ENCODE measurements at places on chromosomes 13 and 19. TPM values are rescaled to one million over a fixed set of nuclear protein-coding genes. Genes with fewer than 3 reads are reported as not detected.

Gene SMIM44
- total RNA-seq = 2.1 TPM

Gene STK24
- total RNA-seq = 86.3 TPM

Gene SCN1B
- total RNA-seq = 2.7 TPM

Gene KLHL1
- not detected for total RNA-seq

Gene VN1R4
- total RNA-seq = not detected

Gene ZNF331
- total RNA-seq = 4.0 TPM

Gene PRR12
- total RNA-seq = 0.87 TPM

Gene ONECUT3
- total RNA-seq = not detected

Gene P2RY11
- 10.2 TPM for total RNA-seq

Gene EFNA2
- total RNA-seq = 0.10 TPM

DNA sequence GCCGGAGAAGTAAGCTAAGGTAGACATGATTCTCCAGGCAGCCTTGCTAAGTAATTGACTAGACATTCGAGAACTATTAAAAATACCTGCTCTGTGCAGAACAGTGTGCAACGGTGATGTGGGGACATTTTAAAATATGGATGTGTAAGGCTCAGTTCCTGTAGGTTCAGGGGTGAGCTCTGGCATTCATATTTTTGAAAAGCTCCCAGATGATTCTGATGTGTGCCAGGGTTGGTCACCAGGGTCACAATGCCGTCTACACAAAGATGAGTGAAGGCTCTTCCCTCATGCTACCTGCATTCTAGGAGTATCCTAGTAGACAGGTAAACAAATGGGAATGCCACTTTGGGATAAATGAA lies 702 bp upstream of the EPSTI1 start:
- DNase-seq = no peak

- DNase-seq = peak; percentile 99
Measured at GRCh38 chr13:79485014-79485811, 4.3 kb downstream of the NDFIP2 start.

GRCh38 chr13:71861769-71862458 lies 5.1 kb downstream of the DACH1 start:
- DNase-seq = no peak

GRCh38 chr13:29195456-29195855 lies 375.3 kb downstream of the MTUS2 start:
- DNase-seq = no peak

DNA sequence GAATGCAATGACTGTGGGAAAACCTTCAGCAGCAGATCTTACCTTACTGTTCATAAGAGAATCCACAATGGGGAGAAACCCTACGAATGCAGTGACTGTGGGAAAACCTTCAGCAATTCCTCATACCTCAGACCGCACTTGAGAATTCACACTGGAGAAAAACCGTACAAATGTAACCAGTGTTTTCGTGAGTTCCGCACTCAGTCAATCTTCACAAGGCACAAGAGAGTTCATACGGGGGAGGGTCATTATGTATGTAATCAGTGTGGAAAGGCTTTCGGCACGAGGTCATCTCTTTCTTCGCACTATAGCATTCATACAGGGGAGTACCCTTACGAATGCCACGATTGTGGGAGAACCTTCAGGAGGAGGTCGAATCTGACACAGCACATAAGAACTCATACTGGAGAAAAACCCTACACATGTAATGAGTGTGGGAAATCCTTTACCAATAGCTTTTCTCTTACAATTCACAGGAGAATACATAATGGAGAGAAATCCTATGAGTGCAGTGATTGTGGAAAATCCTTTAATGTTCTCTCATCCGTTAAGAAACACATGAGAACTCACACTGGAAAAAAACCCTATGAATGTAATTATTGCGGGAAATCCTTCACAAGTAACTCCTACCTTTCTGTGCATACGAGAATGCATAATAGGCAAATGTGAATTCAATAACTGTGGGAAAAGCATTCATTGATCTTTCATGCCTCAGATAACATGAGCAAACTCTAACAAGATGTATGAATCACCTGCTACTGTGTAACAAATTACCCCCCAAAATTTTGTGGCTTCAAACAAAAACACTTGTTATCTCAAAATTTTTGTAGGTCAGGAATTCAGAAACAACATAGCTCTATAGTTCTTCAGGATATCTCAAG lies 13.8 kb downstream of the ZNF557 start:
- peak; percentile 33 for DNase-seq

- no peak for DNase-seq
Measured at GRCh38 chr13:76522083-76522755, 364.0 kb downstream of the KCTD12 start.

DNA sequence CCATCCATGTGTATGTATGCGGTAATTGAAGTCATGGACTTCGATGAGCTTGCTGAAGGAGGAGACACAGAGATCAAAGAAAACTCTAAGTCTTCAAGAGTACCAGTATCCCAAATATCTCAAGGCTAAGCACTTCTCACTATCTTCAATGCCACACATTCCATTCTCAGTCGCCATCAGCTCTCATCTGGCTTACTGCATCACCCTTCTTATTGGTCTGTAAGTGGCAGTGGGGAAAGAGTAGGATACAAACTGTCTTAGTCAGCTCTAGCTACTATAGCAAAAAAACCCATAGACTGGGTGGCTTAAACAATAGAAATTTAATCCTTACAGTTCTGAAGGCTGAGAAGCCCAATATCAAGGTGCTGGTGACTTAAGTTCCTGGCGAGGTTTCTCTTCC lies 218.7 kb downstream of the POSTN start:
- no peak for DNase-seq

DNA sequence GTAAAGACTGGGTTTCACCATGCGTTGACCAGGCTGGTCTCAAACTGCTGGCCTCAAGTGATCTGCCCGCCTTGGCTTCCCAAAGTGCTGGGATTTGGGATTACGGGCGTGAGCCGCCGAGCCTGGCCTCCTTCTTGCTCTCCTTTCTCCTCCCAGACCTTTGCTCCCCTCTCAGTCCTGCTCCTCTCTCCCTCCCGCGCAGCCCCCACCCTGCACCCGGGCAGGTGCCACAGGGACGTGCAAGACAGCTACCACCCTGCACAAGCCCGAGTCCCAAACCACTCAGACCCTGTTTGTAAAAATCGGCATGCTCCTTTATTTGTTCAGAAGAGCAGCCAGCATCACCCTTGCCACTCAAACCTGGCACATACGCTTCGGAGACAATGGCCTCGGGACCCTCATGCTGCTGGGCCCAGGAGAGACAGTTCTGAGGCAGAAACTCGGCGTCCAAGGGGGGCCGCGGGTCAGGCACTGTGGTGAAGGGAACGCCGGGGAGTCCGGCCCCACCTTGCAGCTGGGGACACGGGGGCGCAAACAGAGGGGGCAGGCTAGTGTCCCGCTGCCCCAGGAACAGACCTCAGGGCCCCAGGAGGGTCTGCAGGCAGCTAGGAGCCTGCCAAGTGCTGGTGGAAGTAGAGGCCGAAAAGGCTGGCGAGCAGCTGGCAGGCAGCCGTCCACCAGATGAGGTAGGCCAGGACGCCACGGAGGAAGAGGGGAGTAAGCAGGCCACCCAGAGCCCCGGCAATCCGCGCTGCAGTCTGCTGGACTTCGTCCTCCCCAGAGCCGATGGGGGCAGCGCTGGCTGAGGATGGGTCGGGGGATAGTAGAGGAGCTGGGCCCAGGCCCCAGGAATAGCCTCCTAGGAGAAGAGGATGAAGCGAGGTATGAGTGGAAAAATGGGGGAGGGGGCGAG lies 18.7 kb downstream of the TMEM161A start:
- no peak for DNase-seq

DNA sequence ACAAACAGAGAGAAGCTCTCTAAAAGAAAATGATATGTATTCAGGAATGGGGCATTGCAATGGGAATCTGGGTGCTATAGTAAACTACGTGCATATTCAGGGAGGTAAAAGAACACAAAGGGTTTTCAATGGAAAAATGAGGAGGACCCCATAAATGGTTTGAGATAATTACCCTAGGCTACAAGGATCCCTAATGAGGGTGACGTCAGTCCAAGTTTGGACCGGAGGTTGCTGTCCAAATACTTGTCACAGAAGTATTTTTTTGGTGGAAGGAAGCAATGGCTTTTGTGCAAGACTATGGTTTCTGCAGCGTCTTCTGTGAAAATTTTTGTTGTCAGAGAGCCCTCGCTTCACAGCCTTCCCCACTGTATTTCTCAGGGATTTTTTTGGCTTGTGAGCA lies 995 bp upstream of the CEACAM18 start:
- no peak for DNase-seq

DNA sequence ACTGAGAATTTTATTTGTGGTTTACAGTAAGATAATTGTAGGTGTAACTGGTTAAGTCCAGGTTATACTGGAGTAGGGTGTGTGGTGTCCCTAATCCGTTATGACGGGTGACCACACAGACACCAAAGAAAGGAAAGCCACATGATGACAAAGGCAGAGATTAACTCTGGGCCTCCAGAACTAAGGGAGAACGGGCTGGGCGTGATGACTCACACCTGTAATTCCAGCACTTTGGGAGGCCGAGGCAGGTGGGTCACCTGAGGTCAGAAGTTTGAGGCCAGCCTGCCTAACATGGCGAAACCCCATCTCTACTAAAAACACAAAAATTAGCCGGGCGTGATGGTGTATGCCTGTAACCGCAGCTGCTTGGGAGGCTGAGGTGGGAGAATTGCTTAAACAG lies 10.2 kb upstream of the FUT2 start:
- DNase-seq = peak; percentile 44

DNA sequence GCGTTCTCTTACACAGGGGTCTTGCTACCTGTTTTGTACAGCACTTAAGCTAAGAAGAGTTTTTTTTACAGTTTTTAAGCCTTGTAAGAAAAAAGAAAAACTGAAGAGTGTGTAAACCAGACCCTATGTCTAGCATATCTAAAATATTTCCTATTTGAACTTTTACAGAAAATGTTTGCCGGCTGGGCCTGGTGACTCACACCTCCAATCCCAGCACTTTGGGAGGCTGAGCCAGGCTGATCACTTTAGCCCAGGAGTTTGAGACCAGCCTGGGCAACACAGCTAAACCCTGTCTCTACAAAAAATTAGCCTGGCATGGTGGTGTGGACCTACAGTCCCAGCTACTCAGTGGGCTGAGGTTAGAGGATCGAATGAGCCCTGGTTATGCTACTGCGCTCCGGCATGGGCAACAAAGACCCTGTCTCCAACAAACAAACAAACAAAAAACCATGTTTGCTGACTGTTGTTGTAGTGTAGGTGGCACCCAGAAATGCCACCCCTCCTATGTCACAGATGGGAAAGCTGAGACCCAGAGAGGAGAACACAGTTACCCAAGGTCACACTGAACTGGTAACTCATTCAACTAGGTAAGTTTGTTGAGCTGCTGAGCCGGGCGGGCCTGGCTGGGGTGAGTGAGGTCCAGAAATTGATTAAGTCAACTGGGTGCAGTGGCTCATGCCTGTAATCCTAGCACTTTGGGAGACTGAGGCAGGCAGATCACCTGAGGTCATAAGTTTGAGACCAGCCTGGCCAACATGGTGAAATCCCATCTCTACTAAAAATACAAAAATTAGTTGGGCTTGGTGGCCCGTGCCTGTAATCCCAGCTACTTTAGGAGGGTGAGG lies 1.9 kb upstream of the VASP start:
- DNase-seq = no peak

GRCh38 chr13:34719060-34719875 lies 222.8 kb upstream of the NBEA start:
- peak; percentile 7 for DNase-seq

DNA sequence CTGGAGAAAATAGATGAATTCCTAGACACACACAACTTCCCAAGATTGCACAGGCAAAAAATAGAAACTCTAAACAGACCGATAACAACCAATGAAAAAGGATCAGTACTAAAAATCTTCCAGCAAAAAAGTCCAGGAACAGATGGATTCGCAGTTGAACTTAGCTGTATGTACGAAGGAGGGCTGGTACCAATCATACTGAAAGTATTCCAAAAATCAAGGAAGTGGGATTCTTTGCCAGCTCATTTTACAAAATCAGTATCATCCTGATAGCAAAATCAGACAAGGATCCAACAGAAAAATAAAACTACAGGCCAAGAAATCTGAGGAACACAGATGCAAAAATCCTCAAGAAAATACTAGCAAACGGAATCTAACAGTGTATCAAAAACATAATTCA lies 6.5 kb upstream of the LILRB2 start:
- no peak for DNase-seq

- no peak for DNase-seq
Measured at GRCh38 chr13:22926748-22927400, 253.9 kb upstream of the SGCG start.

GRCh38 chr19:16143399-16144215 lies at the start of gene HSH2D:
TSS of gene HSH2D (plus strand) at chr19:16143685. CDS start at chr19:16148751, 5,066 bp downstream.
- DNase-seq = peak; percentile 38

DNA sequence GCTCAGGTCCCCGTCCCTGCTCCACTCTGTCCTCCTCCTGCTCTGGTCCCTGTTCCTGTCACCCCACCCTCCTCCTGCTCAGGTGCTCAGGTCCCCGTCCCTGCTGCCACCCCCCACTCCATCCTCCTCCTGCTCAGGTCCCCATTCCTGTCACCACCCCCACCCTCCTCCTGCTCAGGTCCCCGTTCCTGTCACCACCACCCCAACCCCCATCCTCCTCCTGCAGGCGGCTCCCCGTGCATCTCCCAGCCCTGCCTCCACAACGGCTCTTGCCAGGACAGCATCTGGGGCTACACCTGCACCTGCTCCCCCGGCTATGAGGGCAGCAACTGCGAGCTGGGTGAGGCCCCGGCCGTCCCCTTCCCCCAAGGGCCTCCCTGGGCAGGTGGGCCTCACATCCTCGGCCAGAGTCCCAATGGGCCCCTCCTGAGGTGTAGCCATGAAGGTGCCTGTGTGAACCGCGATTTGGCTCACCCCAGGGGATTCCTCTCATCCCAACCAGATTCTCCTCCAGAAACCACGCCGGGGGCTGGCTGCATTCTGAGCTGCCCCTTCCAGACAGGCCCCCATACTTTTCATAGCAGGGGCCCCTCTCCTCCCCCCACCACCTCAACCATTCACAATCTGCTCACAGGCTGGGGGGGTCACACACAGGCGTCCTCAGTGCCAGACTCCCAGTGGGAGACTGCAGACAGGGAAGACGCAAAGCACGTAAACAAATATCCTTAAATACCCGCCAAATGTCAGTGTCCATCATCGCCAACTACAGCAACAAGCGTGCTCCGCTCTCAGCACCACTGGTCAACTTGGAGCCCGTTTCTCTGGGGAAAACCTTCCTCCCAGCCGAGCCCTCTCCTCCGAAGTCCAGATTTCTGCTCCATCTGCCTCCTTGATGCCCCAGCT lies 4.6 kb downstream of the PROZ start:
- DNase-seq = no peak

DNA sequence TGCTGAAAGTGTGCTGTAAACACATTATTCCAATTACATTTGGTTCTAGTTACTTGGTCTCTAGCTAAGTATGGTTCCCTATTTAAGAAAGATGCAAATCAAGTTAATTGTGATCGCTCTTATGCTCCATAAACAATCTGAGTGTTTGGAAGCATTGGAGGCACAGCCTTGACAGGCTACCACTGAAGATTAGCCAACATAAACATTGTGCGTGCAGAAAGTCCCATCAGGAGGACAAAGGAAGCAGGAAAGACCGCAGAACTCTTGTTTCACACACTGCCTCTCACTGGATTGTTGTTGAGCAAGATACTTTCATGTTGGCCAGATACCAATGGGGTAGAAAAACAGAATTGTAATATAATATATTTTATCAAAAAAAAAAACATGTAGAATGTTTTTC lies 814.4 kb downstream of the EFNB2 start:
- DNase-seq = peak; percentile 11
